ENCODE measurements at places on chromosomes 2 and 18.

GRCh38 chr2:118654945-118655344 lies 192.5 kb downstream of the EN1 start:
- DNase-seq: no peak

DNA sequence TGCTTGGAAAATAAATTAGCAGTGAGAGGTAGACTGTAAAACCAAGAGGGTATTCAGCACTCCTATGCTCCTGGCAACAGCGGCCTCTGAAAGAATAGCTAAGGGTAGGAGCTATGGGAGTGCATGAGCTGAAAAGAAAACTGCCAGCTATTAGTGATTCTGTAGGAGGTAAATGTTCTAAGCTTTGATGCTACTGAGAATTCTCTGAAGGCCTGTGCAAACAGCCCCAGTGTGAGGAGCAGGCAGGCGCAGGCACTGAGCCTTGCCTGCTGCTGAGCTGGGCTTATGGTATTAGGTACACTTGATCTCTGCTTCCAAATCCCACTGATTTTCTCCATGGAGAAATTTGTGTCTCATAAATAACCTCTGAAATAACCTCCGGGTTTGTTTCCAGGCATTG lies 86.7 kb downstream of the NYAP2 start:
- DNase-seq: no peak

- DNase-seq: no peak
Measured at GRCh38 chr2:221724631-221725203, 152.6 kb upstream of the EPHA4 start.

DNA sequence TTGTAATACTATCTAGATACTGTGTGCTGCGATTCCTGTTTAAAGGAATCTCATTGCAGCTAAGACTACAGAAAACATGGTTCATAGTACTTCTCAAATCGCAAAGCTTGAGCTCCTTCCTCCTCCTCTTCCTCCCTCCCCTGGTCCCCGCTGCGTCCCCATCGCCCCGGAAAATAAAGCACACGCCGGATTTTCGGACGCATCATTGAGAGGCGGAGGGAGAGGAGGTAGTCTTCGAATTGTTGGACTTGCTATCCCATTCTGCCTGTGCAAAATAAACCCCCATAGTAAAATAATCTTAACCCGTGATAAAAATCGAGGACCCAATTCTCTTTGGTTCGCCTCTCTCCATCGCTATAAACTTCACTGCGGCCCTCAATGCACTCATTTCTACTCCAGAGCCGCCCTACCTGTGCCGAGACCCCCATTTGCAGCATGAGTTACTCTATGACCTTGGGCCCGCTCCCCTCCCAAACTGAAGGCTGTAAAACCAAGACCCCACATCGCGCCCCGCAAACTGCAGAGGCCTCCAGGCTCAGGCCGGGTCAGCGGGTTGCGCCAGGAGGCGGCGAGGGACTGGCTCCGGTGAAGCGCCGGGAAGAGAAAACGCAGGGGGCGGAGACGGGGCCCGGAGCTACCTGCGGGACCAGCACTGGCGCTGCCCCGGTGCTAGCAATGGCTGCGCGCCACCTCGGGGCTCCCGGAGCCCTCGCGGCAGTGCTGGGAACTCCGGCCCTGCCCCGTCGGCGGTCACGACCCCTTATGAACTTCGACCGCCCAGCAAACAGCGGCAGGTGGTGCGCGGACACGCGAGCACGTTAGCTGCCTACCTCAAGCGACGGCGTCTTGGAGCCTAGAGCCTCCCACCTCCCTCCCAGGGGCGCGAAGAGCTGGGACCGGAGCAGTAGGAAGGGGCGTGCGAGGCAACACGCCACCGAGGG lies 649 bp downstream of the ESCO1 start:
- DNase-seq: no peak

DNA sequence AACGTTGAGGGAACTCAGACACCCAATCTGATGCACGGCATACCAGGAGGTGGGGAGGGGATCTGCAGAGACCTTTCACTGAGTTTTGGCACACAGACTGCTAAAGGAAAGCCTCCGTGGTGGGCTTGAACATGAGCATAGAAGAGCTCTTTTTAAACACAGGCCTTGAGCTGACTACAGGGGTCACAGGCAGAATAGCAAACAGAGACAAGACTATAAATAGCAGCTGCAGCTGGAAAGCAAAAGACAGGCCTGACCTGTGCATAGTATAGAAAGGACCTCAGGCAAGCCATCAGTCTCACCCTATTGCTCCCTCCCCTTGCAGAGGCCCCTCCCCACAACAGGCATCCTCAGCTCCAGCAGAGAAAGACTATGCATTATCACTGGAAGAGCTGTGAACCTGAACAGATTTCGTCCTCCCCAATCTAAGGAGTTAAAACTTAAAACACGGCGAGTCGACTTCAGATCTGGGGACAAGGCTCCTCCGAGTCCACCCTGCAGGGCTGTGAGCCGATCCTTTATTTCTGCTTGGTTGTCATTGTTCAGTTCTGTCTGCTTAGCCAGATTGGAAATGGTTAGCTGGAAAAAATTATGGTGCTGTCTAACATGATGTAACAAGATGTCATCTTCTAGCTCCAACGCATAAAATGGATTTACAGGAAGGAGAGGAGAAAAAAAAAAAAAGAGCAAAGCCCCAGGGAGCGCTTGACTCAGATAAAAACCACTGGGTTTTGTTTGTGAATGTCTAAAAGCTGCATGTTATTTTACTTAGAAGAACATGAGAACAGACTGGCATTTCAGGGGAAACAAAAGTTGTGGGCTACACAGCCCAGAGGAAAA lies 25.2 kb upstream of the LCLAT1 start:
- DNase-seq: no peak

GRCh38 chr2:201347138-201347537 lies 10.0 kb downstream of the FLACC1 start:
- DNase-seq: no peak

GRCh38 chr2:128357506-128358370 lies 39.1 kb upstream of the HS6ST1 start:
- DNase-seq: no peak

DNA sequence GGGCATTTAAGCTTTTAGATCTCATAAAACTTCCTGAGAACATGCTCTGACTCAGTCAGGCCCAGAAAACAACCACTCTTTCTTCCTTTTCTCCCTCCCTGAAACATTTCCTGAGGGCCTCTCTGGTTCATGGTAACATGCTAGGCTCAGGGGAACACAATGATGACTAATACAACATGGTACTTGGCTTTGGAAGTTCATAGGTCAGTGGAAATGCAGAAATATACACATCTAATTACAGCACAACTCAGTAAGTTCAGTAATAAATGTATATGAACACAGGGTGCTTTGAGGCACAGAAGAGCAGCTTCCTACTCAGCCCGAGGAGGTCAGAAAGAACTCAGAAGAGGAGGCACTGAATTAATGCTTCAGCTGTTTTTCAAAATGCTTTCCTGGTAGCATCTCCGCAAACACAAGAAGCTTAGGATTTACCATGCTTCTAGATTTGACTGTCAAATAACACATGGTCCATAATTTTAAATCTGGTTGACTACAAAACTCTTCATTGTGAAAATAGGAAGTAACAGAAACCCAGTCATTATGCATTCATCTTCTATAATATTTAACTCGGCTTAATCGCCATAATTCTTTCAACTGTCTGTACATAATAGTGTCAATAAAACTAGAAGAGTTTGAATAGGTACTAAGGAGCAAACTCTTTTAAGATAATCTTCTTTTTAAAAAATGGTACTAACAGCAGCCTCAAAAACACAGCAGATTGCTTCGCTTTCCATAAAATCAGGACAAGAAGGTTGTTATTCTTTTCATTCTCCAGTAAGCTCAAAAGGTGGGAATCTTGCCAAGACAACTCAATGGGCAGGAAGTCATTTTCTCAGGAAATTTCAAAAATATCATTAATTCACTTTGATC lies 251.3 kb downstream of the DLGAP1 start:
- DNase-seq: no peak

DNA sequence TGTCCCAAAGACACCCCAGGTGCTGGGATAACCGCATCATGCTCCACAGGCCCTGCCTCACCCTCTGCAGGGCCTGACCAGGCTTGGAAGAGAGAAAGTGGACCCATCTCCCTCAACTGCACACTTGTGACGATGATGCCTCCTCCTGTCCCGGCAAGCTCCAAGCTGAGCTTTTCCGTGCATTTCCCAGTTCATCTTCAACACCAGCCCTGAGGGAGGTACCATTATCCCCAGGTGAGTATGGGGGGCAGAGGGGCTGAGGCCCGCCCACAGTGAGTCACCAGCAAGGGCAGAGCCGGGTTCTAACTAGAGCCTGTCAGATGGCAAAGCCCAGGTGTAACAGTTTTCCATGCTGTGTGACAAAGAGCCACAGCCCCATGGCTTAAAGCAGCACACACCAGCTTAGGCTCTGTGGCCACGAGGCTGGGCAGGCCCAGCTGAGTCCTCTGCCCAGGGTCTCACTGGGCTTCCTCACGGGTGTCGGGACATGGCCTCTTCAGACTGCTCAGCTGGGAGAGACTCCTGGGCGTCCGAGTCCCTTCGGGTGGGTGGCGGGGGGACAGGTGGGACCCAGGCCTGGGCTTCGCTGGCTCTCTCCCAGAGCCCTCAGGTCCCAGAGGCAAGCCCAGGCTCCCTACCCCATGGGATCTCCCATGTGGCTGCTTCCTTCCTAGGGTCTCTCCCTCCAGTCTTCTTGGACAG lies 108.4 kb upstream of the OTOS start:
- no peak for DNase-seq

GRCh38 chr18:53531187-53531586 lies 693.3 kb downstream of the MBD2 start:
- no peak for DNase-seq

GRCh38 chr2:168692132-168692744 lies 110.2 kb upstream of the NOSTRIN start:
- DNase-seq: no peak

GRCh38 chr2:230218421-230218820 lies 1.4 kb downstream of the SP110 start:
- no peak for DNase-seq

GRCh38 chr18:13377496-13377895 lies 158.9 kb downstream of the LDLRAD4 start:
- no peak for DNase-seq

- no peak for DNase-seq
Measured at GRCh38 chr2:27903649-27904404, 13.3 kb downstream of the BABAM2 start.
